ENCODE measurements at places on chromosomes 11 and 22.

DNA sequence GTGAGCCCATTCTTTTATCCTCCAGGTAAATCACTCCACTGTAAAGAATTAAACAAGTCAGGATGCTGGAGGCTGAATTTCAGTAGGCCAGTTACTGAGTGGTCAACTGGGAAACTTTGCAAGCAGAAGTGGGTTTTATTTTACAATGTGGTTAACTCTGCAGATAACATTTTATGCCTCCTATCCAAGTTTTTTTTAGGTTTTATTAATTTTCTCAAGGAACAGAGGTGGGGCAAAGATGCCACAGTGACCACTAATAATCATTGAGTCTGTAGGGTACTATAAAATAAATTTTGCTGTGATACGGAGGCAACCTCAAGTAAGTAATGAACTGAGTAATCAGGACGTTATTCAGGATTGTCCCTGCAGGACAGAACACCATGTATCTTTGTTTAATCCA lies 599.9 kb downstream of the METTL15 start:
- no peaks in the 10 kb centered on the region for H3K4me1 ChIP-seq
- no peaks in the 10 kb centered on the region for H3K36me3 ChIP-seq
- no peak overlapping the region for H3K4me3 ChIP-seq
- no peak overlapping the region for H3K27ac ChIP-seq

GRCh38 chr11:93904716-93905115 lies 54.3 kb upstream of the VSTM5 start:
- H3K4me1 ChIP-seq: no peaks in the 10 kb centered on the region
- no peak for DNase-seq
- no peaks in the 10 kb centered on the region for H3K36me3 ChIP-seq
- H3K27ac ChIP-seq: no peak overlapping the region
- H3K4me3 ChIP-seq: no peak overlapping the region
- no peaks in the 10 kb centered on the region for H3K27me3 ChIP-seq

- peak within 1 kb of the TSS; percentile 77 for H3K27ac ChIP-seq
- peaks cover 16% of the 10 kb centered on the region for H3K4me1 ChIP-seq
- no peak for DNase-seq
- H3K27me3 ChIP-seq: no peaks in the 10 kb centered on the region
- no peak within 1 kb of the TSS for H3K4me3 ChIP-seq
- peaks cover 5% of the 10 kb centered on the region for H3K36me3 ChIP-seq
These were observed at the start of gene KCNK7 for GRCh38 chr11:65595543-65596281. TSS of gene KCNK7 (minus strand) at chr11:65595800. CDS start at chr11:65595772, 28 bp downstream.

GRCh38 chr11:75474878-75475766 lies 42.1 kb upstream of the KLHL35 start:
- no peaks in the 10 kb centered on the region for H3K36me3 ChIP-seq
- H3K27me3 ChIP-seq: no peaks in the 10 kb centered on the region
- H3K4me3 ChIP-seq: peak overlapping the region; percentile 69
- peaks cover 35% of the 10 kb centered on the region for H3K4me1 ChIP-seq
- DNase-seq: peak; percentile 95

DNA sequence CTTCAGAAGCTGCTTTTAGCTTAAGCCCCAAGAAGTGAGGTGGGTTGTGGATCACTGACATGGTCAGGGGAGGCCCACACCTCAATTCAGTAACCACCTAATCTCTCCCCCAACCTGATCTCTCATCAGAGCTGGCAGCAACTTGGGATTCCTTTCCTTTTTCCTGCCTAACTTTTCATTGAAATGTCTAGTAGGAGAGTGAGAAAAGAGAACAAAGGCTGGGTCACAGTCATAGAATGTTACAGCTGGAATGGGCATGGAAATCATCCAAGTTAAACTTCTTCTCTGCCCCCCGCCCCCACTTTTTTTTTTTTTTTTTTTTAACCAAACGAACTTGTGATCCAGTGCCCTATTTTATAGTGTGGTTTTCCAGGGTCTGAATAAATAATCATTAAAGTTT lies 91.8 kb downstream of the RNF169 start:
- no peak for DNase-seq
- H3K36me3 ChIP-seq: peaks cover 61% of the 10 kb centered on the region
- peaks cover 2% of the 10 kb centered on the region for H3K4me1 ChIP-seq
- H3K27me3 ChIP-seq: no peaks in the 10 kb centered on the region
- no peak overlapping the region for H3K27ac ChIP-seq

DNA sequence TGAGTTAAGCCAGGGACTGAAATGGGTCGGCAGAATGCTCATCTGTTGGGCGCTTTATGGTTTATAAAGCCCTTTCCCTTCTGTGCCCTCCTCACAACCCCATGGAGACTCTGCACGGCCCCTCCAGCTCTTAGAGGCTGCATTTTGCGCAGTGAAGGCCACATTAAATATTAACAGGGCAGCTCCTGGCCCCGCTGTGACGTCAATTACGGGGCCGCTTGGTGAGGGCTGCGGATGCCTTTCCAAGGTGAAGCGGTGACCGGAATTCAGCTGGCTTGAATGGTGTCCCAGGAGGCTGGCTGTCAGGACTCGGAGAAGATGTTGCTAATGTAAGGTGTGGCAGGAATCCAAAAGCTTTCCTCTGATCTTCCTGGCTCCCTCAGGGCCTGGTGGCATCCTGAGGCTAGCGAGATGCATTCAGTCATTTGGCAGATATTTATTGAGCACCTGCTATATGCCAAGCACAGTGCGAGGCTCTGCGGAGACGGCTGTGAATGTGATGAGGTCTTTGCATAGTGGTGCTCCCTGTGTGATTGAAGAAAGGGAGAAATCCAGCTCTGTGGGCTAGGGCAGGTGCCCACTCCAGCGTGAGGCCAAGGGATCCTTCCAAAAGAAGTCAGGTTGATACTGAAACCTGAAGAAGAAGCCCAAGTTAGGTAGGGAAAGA lies 10.4 kb upstream of the YWHAH start:
- H3K4me3 ChIP-seq: no peak overlapping the region
- H3K27me3 ChIP-seq: peaks cover 8% of the 10 kb centered on the region
- DNase-seq: no peak
- H3K27ac ChIP-seq: no peak overlapping the region
- H3K4me1 ChIP-seq: peaks cover 3% of the 10 kb centered on the region
- no peaks in the 10 kb centered on the region for H3K36me3 ChIP-seq

- H3K4me3 ChIP-seq: no peak overlapping the region
- no peak overlapping the region for H3K27ac ChIP-seq
- H3K27me3 ChIP-seq: no peaks in the 10 kb centered on the region
These were observed 244.9 kb upstream of the BLID start for GRCh38 chr11:122360875-122361274.

GRCh38 chr11:3830730-3831129 lies 10.0 kb downstream of the RHOG start:
- no peaks in the 10 kb centered on the region for H3K27me3 ChIP-seq
- H3K36me3 ChIP-seq: peaks cover 58% of the 10 kb centered on the region
- H3K4me3 ChIP-seq: no peak overlapping the region
- peaks cover 58% of the 10 kb centered on the region for H3K4me1 ChIP-seq

- peak overlapping the region; percentile 90 for H3K4me3 ChIP-seq
- H3K27ac ChIP-seq: peak overlapping the region; percentile 91
- H3K36me3 ChIP-seq: peaks cover 63% of the 10 kb centered on the region
- no peaks in the 10 kb centered on the region for H3K27me3 ChIP-seq
These were observed 14.4 kb downstream of the GRAP2 start for GRCh38 chr22:39915295-39915726.

- no peaks in the 10 kb centered on the region for H3K27me3 ChIP-seq
- no peak overlapping the region for H3K4me3 ChIP-seq
- DNase-seq: no peak
- H3K27ac ChIP-seq: no peak overlapping the region
- no peaks in the 10 kb centered on the region for H3K4me1 ChIP-seq
These were observed 38.6 kb upstream of the SOX6 start for GRCh38 chr11:16394947-16395346.

DNA sequence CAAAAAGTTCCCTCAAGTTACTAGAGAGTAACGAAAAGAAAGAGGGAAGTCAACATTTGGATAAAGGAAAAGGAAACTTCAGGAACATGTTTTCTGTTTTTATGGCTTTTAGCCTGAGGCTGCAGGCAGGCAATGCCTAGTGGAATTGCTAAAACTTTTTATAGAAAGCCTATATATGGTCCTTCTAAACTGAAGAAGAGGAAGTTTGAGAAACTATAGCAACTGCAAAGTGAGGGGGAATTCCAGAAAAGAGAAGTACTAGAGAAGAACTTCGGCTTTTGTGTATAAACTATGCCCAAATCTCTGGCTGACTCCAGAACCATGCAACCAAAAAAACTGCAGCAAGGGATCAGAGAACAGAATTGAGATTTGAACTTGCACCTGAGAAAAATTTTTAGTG lies 74.3 kb upstream of the ARHGAP42 start:
- H3K4me3 ChIP-seq: no peak overlapping the region
- no peaks in the 10 kb centered on the region for H3K27me3 ChIP-seq

GRCh38 chr11:113045146-113045545 lies 83.9 kb downstream of the NCAM1 start:
- DNase-seq: no peak
- no peak overlapping the region for H3K4me3 ChIP-seq
- H3K4me1 ChIP-seq: no peaks in the 10 kb centered on the region
- no peak overlapping the region for H3K27ac ChIP-seq
- no peaks in the 10 kb centered on the region for H3K36me3 ChIP-seq
- H3K27me3 ChIP-seq: no peaks in the 10 kb centered on the region

GRCh38 chr22:40631925-40632324 lies 4.6 kb downstream of the MRTFA start:
- no peak for DNase-seq
- no peak overlapping the region for H3K27ac ChIP-seq
- H3K4me1 ChIP-seq: peaks cover 38% of the 10 kb centered on the region
- peaks cover 2% of the 10 kb centered on the region for H3K36me3 ChIP-seq
- H3K4me3 ChIP-seq: no peak overlapping the region
- no peaks in the 10 kb centered on the region for H3K27me3 ChIP-seq

DNA sequence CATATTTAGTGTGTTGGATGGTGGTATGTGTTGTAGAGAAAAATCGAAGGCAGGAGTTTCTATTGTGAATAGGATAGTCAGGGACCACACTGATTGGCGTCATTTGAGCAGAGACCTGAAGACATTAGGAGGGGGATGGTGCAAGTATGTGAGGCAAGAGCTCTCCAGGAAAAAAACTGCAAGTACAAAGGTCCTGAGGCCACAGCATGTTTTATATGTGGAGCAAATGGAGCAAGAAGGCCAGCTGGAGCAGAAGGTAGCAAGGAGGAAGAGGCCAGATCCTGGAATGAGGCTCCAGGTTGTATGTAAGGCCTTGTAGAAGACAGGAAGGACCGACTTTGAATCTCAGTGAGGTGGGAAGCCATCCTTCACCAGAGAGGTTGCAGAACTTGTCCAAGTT lies 14.2 kb upstream of the MICALL1 start:
- no peak for DNase-seq
- H3K27ac ChIP-seq: no peak overlapping the region
- H3K27me3 ChIP-seq: no peaks in the 10 kb centered on the region
- peaks cover 21% of the 10 kb centered on the region for H3K36me3 ChIP-seq

DNA sequence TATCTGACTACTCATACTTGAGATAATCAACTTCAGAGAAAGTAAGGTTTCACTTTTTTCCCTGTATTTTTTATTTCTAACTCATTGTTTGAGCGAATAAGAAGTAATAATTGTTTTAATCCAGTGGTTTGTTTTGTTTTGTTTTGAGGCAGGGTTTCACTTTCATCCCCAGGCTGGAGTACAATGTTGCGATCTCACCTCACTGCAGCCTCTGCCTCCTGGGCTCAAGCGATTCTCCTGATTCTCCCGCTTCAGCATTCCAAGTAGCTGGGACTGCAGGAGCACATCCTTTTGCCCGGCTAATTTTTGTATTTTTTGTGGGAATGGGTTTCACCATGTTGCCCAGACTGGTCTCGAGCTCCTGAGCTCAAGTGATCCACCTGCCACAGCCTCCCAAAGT lies 8.6 kb downstream of the GTF2H1 start:
- H3K27me3 ChIP-seq: no peaks in the 10 kb centered on the region
- peaks cover 41% of the 10 kb centered on the region for H3K36me3 ChIP-seq
- H3K4me3 ChIP-seq: peak overlapping the region; percentile 38
- peak overlapping the region; percentile 70 for H3K27ac ChIP-seq
- H3K4me1 ChIP-seq: peaks cover 61% of the 10 kb centered on the region
- DNase-seq: no peak

- peaks cover 86% of the 10 kb centered on the region for H3K27me3 ChIP-seq
- no peak overlapping the region for H3K27ac ChIP-seq
- H3K4me3 ChIP-seq: peak overlapping the region; percentile 72
- no peaks in the 10 kb centered on the region for H3K36me3 ChIP-seq
- DNase-seq: peak; percentile 50
- peaks cover 24% of the 10 kb centered on the region for H3K4me1 ChIP-seq
These were observed 657 bp downstream of the ELMOD1 start for GRCh38 chr11:107591378-107592230.

- H3K36me3 ChIP-seq: no peaks in the 10 kb centered on the region
- no peak for DNase-seq
- peaks cover 35% of the 10 kb centered on the region for H3K27me3 ChIP-seq
- no peak within 1 kb of the TSS for H3K4me3 ChIP-seq
These were observed at the start of the genes NLRP14 and ZNF214 for GRCh38 chr11:7020183-7020917. TSS of gene NLRP14 (plus strand) at chr11:7020479. CDS start at chr11:7038587, 18,108 bp downstream. TSS of gene ZNF214 (minus strand) at chr11:7020346. CDS start at chr11:7002835, 17,511 bp downstream.

GRCh38 chr22:36737776-36738175 lies 34.2 kb upstream of the CACNG2 start:
- no peak overlapping the region for H3K4me3 ChIP-seq
- no peaks in the 10 kb centered on the region for H3K4me1 ChIP-seq
- H3K27me3 ChIP-seq: peaks cover 23% of the 10 kb centered on the region
